ENCODE measurements at places on chromosomes 7 and 10.

GRCh38 chr10:23192712-23193434, 761 bp downstream of the PTF1A start:
- no peak for DNase-seq

GRCh38 chr7:128893251-128894100, 17.0 kb downstream of the KCP start:
- no peak for DNase-seq

GRCh38 chr7:8115547-8116402, 146.2 kb downstream of the ICA1 start:
- no peak for DNase-seq

- DNase-seq, result no peak
These were observed 45.3 kb downstream of the TMEM178B start for GRCh38 chr7:141119187-141119586.
